ENCODE measurements at places on chromosomes 1 and 21.
A peak's percentile ranks its signal among the peaks of the same experiment; 100 is the strongest.

DNA sequence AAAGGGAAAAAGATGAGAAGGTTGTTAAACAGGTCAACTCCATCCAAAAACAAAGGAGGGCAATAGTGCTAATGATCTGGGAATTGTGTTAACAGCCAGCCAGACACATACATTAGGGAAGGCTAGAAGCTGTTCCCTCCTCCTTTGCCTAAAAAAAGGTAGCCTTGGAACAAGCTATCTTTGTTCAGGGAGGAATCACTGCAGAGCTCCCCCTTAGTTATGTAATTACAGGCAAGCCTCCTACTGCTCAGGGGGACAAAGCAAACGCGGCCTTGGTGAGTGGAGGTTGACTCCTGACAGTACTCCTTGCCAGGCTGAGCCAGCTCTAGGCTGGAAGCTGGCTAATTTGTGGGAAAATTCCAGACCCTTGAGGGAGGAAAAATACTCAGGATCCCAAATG lies 97.6 kb downstream of the VAV3 start:
- no peak overlapping the region for H3K4me3 ChIP-seq
- peak; percentile 80 for DNase-seq
- H3K27ac ChIP-seq: no peak overlapping the region
- H3K36me3 ChIP-seq: no peaks in the 10 kb centered on the region
- no peaks in the 10 kb centered on the region for H3K27me3 ChIP-seq
- peaks cover 11% of the 10 kb centered on the region for H3K4me1 ChIP-seq

GRCh38 chr1:199746666-199747384 lies 280.7 kb upstream of the NR5A2 start:
- H3K4me1 ChIP-seq: no peaks in the 10 kb centered on the region
- DNase-seq: no peak
- H3K27ac ChIP-seq: no peak overlapping the region
- no peaks in the 10 kb centered on the region for H3K27me3 ChIP-seq

DNA sequence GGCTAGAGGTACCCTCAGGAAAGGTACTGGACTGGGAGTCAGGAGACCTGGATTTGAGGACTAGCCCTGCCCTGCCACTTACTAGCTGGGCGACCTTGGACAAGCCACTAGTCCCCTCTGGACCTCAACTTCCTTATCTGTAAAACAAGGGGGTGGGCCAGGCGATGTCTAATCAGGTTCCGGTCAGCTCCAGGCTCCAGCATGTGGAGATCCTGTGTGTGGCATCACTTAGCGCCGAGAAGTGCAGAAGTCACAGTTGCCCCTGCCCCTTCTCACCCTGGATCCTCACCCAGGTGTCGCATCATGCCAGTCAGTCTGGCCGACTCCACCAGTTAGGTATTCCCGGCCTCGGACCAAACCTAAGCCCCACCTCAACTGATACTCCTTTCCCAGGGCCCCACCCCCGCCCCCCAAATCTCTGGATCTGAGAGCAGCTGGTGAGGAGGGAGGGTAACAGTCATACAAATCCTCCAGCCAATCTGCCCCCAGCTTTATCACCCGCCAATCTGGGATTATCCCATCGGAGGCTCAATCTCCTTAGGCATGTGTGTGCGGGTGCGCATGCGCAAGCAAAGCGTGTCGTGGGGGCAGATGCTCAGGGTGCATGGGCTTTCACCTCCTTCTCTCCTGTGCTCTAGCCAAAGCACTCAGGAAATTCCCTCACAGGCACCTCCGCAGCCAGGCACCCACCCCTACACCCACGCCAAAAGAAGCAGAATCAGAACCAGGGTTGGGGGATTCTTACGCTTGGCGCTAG lies 5.4 kb downstream of the CELF3 start:
- no peak for DNase-seq
- no peaks in the 10 kb centered on the region for H3K36me3 ChIP-seq
- H3K4me1 ChIP-seq: peaks cover 6% of the 10 kb centered on the region
- no peaks in the 10 kb centered on the region for H3K27me3 ChIP-seq
- H3K27ac ChIP-seq: no peak overlapping the region
- no peak overlapping the region for H3K4me3 ChIP-seq

DNA sequence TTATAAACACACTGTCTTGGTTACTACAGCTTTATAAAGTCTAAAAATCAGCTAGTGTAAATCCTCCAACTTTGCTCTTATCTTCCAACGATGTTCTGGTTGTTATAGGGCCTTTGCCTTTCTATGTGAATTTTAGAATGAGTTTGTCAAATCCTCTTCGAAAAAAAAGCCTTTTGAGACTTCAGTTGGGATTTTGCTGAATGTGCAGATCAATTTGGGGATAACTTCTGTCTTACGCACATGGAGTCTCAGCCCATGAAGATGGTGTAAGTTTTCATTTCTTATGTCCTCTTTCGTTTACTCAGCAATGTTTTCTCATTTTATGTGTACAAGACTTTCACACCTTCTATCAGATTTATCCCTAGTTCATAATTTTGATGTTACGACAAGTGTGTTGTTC lies 64.8 kb upstream of the ADARB1 start:
- H3K4me3 ChIP-seq: no peak overlapping the region
- no peaks in the 10 kb centered on the region for H3K36me3 ChIP-seq
- peaks cover 22% of the 10 kb centered on the region for H3K4me1 ChIP-seq
- no peaks in the 10 kb centered on the region for H3K27me3 ChIP-seq

DNA sequence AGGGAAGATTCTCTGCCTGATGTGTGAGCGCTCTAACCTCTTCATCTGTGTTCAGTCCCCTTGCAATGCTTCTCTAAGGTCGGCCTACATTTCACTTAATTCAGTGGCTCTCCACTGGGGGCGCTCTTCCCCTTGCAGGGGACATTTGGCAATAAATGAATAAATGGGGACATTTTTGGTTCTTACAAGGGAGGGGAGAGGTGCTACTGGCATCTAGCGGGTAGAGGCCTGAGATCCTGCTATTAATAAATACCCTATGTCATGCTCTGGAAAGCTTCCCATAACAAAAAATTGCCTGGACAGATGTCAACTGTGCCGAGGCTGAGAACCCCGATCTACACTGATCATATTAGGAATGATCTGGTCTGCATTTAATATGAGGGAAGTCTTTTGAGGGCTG lies 25.9 kb upstream of the DNAJC11 start:
- no peaks in the 10 kb centered on the region for H3K4me1 ChIP-seq
- no peaks in the 10 kb centered on the region for H3K27me3 ChIP-seq
- no peak overlapping the region for H3K4me3 ChIP-seq
- DNase-seq: peak; percentile 44
- no peaks in the 10 kb centered on the region for H3K36me3 ChIP-seq

GRCh38 chr21:33760641-33761440 lies 118.5 kb downstream of the ITSN1 start:
- H3K4me1 ChIP-seq: peaks cover 3% of the 10 kb centered on the region
- peaks cover 4% of the 10 kb centered on the region for H3K36me3 ChIP-seq
- no peak overlapping the region for H3K4me3 ChIP-seq
- DNase-seq: no peak
- no peak overlapping the region for H3K27ac ChIP-seq

DNA sequence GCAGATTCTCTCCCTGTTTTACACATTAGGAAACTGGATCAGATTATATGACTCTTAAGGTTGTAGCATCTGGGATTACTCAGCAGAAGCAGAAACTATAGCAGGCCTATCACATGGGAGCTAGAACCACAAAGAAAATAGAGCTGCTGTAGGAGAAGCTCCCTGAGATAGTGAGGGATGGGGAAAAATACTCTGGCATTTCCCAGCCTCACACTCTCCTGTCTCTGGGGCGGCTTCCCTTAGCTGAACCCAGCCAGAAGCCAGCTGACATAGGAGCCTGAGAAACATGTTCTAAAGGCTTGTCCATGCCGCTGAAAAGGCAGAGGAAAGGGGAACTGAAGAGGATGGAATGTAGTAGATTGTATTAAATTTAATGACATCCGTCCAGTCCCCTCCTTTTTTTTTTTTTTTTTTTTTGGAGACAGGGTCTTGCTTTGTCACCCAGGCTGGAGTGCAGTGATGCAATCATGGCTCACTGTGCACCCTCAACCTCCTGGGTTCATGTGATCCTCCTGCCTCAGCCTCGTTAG lies 76.8 kb upstream of the DNAJC6 start:
- H3K36me3 ChIP-seq: no peaks in the 10 kb centered on the region
- no peaks in the 10 kb centered on the region for H3K4me1 ChIP-seq
- H3K27ac ChIP-seq: no peak overlapping the region
- H3K4me3 ChIP-seq: no peak overlapping the region
- H3K27me3 ChIP-seq: no peaks in the 10 kb centered on the region

- no peak overlapping the region for H3K27ac ChIP-seq
- H3K4me1 ChIP-seq: no peaks in the 10 kb centered on the region
- H3K27me3 ChIP-seq: no peaks in the 10 kb centered on the region
- peaks cover 21% of the 10 kb centered on the region for H3K36me3 ChIP-seq
- no peak overlapping the region for H3K4me3 ChIP-seq
Observed at GRCh38 chr1:114457675-114458236, 53.2 kb downstream of the TRIM33 start.

GRCh38 chr1:172895761-172896160 lies 155.0 kb downstream of the TNFSF18 start:
- H3K4me1 ChIP-seq: no peaks in the 10 kb centered on the region
- no peak for DNase-seq
- no peak overlapping the region for H3K4me3 ChIP-seq
- no peaks in the 10 kb centered on the region for H3K27me3 ChIP-seq
- H3K36me3 ChIP-seq: no peaks in the 10 kb centered on the region

DNA sequence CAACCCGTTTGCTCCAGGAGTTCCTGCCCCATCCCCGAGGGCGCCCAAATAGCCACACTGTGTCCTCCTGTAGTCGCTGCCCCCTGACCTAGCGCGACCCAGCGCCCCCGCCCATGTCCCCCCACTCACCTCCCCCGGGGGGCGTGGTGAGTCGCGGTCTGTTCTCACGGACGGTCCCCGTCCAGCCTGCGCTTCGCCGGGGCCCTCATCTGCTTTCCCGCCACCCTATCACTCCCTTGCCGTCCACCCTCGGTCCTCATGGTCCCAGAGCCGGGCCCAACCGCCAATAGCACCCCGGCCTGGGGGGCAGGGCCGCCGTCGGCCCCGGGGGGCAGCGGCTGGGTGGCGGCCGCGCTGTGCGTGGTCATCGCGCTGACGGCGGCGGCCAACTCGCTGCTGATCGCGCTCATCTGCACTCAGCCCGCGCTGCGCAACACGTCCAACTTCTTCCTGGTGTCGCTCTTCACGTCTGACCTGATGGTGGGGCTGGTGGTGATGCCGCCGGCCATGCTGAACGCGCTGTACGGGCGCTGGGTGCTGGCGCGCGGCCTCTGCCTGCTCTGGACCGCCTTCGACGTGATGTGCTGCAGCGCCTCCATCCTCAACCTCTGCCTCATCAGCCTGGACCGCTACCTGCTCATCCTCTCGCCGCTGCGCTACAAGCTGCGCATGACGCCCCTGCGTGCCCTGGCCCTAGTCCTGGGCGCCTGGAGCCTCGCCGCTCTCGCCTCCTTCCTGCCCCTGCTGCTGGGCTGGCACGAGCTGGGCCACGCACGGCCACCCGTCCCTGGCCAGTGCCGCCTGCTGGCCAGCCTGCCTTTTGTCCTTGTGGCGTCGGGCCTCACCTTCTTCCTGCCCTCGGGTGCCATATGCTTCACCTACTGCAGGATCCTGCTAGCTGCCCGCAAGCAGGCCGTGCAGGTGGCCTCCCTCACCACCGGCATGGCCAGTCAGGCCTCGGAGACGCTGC lies 1.1 kb downstream of the HTR6 start:
- peak; percentile 27 for DNase-seq
- H3K27me3 ChIP-seq: peaks cover 39% of the 10 kb centered on the region
- no peaks in the 10 kb centered on the region for H3K36me3 ChIP-seq
- no peak overlapping the region for H3K27ac ChIP-seq
- H3K4me1 ChIP-seq: no peaks in the 10 kb centered on the region
- H3K4me3 ChIP-seq: peak overlapping the region; percentile 42

GRCh38 chr1:63262459-63262770 lies 60.0 kb upstream of the FOXD3 start:
- H3K27ac ChIP-seq: no peak overlapping the region
- no peak overlapping the region for H3K4me3 ChIP-seq

DNA sequence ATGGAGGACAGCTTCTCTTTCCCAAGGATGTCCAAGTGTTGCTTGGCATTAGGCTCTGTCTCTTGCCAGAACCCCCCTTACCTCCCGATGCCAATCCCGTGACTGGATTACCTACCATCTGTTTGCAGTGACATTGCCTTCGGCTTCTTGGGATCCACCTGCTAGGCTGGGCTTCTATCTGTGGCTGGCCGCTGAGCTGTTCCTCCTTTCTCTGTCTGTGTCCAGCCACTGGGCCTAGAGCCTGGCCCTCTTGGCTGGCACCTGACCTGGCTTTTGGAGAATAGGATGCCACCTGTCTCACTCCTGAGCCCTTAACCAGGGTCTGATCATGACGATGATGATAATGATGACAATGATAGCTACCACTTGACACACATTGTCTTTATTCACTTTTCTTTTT lies 41.6 kb upstream of the STUM start:
- no peaks in the 10 kb centered on the region for H3K4me1 ChIP-seq
- DNase-seq: no peak
- H3K4me3 ChIP-seq: no peak overlapping the region
- no peaks in the 10 kb centered on the region for H3K36me3 ChIP-seq

GRCh38 chr1:216627252-216627651 lies 96.0 kb downstream of the ESRRG start:
- no peak overlapping the region for H3K4me3 ChIP-seq
- H3K4me1 ChIP-seq: no peaks in the 10 kb centered on the region
- no peak for DNase-seq
- no peaks in the 10 kb centered on the region for H3K36me3 ChIP-seq

- H3K27ac ChIP-seq: no peak overlapping the region
- no peak overlapping the region for H3K4me3 ChIP-seq
- no peaks in the 10 kb centered on the region for H3K36me3 ChIP-seq
- H3K27me3 ChIP-seq: no peaks in the 10 kb centered on the region
- DNase-seq: no peak
Observed at GRCh38 chr1:113987259-113987658, 8.0 kb downstream of the OLFML3 start.
